GM18507 (cell line): ENCODE measurements at places on chromosomes 6 and 20.
A peak's percentile ranks its signal among the peaks of the same experiment; 100 is the strongest.

DNA sequence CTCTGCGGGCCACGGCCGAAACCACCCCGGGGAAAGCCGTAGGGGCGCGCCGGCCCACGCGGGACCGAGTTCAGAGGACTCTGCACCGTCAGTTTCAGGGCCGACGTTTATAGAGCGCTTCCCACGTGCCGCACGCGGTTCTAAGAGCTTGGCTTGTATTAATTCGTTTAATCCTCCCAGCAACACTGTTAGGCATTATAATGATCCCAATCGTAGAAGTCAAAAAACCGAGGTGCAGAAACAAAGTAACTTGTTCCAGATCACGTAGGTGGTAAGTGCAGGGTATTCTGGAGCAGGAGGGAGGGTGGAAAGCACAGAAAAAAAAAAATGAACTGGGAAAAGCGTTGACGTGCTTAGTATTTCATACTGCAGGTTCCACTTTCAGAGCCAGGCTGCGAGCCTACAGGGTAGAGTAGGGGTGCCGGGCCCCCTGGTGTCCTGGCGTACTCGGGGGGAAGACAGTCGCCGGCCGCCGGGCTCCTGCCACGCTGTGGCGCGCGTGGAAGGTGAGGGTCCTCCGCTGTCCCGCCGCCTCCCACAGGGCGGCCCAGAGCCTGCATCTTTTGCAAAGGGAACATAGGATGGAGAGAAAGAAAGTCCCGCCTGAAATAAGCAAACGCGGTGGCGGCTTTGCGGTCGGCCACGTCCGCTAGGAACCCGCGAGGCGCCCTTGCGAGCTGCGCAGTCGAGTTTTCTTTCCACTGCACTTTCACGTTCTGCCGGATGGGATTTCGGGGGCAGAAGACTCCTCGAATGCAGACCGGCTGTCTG is 10.2 kb upstream of the FOXF2 start:
- DNase-seq = no peak

DNA sequence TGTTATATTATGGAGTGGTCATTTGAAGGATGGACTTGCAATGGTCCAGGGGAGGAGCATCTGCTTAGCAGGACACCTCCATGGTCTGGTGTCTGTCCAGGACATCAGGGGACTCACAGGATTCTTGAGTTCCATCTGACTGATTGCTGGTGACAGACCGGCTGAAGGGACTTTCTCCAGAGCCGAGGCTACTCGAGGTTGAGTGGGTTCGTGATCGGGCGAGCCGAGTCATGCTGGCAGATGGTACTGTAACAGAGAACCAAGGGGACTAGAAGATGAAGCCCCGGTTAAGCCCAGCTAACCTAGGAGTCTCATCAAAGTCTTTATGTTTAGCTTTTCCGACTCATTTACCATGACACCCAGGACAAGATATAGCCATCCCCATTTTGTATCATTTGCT is 7.5 kb upstream of the SLA2 start:
- no peak for DNase-seq

- DNase-seq = peak; percentile 52
Measured at GRCh38 chr20:51624157-51624731, 81.7 kb upstream of the NFATC2 start.

DNA sequence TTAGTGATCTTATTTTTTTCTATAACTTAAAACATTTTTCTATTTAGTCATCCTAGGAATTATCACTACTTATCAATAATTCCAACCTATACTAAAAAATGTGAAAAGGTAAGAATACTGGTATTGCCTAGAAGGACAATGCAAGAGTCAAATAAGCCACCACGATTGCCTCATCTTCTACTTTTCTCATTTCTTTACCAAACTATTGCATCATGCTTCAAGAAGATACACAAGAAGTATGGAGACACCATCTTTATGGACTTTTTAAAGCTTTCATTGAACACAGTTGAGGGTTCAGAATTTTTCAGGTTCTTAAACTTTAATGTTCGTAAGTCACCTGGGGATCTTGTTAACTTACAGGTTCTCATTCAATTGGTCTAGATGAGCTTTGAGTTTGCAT is 25.9 kb downstream of the ELOVL2 start:
- DNase-seq = no peak

DNA sequence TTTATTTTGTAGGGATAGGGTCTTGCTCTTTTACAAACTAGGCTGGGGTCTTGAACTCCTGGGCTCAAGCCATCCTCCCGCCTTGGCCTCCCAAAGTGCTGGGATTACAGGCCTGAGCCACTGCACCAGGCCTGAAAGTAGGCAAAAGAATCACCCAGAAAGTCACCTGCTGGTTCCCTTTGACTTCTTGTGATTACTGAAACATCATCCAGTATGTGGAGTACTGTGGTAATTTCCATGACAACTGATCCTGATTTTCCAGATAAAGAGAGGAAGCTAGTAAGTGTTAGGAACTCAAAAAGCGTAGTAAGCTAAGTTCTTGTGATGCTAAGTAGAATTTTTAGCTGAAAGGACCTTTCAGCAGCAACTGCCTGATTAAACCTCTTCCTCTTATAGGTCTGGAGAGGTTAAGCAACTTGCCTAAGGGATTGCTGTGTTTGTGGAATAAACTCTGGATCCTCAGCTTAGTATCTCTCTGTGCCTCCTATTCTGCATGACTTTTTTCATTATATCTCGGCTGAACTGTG is 16.8 kb downstream of the RALY start:
- DNase-seq = no peak

DNA sequence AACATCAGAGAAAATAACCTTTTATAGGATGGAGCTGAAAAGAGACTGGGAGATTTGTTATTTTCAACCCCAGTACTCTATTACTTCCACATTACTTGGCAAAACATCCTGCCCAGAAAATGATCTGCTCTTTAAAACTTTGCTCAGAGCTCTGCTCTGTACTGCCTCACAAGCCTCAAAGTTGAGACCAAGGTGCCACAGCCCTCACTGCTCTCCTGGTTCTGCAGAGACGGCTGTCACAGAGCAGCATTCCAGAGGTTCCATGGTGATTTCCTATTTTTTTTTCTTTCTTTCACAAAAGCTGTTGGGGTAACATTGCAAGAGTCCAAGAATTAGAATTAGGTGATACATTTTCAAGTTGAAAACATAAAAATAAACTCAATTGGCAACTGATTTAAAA is 155.2 kb downstream of the UBE3D start:
- no peak for DNase-seq

DNA sequence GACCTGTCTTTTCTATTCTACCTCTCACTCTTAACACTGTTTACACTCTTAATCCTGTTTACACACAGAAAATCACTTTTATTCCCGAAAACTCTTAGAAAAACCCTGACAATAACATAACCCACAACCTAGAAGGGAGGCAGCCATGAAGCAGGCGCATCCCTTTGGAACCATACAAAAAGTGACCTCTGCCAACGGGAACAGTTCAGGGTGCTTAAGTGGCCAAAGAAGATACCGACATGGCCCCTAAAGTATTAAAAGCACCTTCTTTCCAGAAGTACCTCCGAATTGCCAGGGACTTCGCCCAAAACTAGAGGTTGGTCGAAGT is 490 bp downstream of the MMUT start:
- DNase-seq = no peak

DNA sequence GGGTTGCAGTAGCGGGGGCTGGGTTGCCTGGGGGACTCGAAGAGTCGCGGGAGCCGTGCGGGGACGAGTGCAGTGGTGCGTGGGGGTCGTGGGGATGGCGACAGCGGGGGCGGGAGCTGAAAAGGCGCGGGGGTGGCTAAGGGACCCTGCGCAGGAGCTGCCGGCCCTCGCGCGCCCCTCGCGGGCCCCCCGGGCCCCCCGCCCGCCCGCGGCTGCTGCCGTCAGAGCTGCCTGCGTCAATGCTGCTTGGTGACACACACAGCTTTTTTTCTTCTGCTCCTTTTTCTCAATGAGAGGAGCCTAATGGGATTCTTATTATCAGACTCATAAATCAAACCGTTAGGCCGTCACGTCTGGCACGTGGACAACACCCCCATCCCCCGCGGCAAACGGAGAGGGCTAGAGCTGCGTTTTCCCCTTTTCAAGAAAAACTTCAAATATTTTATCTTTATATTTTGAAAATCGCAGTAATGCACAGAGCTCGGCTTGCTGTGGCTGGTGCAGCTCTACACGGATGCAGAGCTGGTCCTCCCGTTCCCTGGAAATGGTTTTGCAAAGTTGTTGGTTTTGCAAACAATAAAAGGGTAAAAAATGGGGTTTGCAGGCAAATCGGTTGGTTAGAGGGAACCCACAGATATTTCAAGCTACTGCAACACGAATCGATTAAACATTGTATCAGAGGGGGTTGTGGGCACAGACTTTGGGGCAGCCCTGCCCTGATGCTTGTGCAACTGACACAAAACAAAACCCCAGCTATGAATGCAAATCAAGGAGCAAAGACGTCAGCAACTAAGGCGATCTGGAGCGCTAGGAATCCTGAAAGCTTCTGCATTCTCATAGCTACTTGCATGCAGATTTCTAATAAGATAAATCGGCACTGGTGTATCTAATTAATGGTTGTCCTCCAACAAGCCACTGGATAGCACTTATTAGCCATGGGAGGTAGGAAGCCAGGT is 161.4 kb downstream of the TBXT start:
- no peak for DNase-seq

DNA sequence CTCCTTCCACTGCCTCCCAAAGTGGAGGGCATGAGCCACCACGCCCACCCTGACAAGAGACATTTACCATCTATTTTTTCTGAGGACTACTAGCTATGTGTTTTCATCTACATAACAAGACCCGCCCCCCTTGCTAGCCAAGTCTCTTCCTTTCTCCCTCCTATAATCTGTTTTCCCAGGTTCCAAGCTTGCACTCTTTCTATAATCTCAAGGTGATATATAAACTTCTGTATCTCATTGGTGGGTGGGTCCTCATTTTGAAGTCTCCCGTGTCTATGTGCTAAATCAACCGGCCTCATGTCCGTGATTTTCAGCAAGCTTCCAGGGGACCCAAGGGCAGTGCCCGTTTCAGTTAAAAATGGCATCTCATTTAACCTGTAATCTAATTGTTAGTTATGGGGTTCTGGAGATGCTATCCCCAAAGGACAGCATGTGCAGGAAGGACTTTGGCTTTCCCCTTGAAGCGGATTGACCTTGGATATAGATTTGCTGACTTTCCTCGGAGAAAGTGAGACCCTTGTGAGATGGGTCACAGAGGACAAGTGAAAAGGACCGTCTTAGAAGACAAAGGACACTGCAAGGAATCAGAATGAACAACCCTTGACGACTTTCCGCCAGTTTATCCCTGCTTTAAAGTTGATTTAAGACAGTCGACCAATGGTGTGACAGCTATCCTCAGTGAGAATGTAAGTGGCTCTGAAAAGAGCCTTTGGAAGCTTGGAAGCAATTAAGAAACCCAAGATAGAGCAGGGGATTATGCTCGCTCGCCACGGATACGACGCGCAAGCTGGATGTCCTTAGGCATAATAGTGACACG is 22.4 kb downstream of the OR2B2 start:
- DNase-seq = no peak

GRCh38 chr20:4794846-4795245 is 73.1 kb downstream of the PRND start:
- DNase-seq = no peak

DNA sequence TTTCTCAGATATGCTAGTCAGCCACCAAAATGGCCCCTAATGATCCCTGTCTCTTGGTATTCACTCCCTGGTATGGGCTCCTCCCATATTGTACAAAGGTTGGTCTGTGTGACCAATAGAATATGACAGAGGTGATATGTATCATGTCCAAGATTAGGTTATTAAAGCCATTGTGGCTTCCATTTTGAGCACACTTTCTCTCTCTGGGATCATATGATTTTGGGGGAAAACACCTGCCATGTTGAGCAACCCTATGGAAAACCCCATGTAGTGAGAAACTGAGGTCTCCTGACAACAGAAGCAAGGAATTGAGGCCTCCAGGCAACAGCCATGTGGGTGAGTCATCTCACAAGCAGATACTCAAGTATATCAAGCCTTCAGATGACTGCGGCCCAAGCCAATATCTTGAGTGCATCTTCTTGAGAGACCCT is 7.1 kb upstream of the ZNF318 start:
- DNase-seq = no peak

GRCh38 chr20:1897965-1898464 is 2.8 kb downstream of the SIRPA start:
- DNase-seq = no peak

GRCh38 chr6:54252496-54252895 is 55.7 kb upstream of the TINAG start:
- no peak for DNase-seq

GRCh38 chr20:33407796-33408195 is 6.5 kb upstream of the CDK5RAP1 start:
- no peak for DNase-seq

GRCh38 chr6:131568726-131569125 is 4.3 kb upstream of the ARG1 start:
- DNase-seq = no peak

DNA sequence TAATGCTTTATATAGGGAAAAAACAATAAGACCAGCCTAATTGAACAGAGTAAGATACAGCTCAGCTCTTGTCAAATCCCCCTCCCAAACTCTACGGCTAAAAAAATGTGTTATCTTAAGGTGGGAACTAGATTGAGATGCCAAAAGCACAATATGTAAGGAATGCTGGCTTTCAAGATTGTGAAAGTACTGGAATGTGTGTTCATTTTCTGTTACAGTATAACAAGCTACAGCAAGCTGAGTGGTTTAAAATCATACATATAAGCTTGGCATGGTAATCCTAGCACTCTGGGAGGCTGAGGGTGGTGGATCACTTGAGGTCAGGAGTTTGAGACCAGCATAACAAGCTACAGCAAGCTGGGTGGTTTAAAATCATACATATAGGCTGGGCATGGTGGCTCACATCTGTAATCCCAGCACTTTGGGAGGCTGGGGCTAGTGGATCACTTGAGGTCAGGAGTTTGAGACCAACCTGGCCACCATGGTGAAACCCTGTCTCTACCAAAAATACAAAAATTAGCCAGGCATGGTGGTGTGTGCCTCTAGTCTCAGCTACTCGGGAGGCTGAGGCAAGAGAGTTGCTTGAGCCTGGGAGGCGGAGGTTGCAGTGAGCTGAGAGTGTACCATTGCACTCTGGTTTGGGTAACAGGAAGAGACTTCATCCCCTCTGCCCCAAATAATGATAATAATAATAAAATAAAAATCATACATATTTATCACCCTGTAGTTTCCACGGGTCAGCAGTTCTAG is 297.7 kb downstream of the DOK5 start:
- no peak for DNase-seq

GRCh38 chr6:123802697-123803503 is 765 bp upstream of the NKAIN2 start:
- DNase-seq = peak; percentile 58

- no peak for DNase-seq
Measured at GRCh38 chr6:111766201-111766857, 106.9 kb downstream of the FYN start.
